ENCODE measurements at places on chromosomes 3 and 15.

GRCh38 chr3:112721231-112721630, 80.3 kb upstream of the CCDC80 start:
- DNase-seq = no peak

DNA sequence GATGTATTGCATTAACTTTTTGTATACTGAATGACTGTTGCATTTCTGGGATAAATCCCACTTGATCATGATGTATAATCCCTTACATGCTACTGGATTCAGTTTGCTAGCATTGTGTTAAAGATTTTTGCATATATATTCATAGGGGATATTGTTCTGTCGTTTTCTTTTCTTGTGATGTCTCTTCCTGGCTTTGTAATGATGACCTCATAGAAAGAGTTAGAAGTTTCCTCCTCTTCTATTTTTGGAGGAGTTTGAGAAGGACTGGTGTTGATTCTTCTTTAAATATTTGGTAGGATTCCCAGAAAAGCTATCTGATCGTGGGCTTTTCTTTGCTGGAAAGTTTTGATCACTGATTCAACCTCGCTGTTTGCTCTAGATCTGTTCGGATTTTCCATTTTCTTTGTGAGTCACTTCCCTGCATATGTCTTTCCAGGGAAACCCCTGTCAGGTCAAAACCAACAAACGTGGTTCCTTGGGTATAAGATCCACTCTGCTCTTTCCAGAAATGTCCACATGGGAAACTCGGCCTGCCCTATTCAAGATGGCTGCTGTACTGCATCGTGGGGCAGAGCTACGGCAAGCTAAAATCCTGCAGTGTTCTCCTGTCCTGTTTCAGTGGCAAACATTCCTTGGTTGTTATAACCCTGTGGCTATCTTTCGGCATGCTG, 120.4 kb downstream of the GABRG3 start:
- DNase-seq = no peak

DNA sequence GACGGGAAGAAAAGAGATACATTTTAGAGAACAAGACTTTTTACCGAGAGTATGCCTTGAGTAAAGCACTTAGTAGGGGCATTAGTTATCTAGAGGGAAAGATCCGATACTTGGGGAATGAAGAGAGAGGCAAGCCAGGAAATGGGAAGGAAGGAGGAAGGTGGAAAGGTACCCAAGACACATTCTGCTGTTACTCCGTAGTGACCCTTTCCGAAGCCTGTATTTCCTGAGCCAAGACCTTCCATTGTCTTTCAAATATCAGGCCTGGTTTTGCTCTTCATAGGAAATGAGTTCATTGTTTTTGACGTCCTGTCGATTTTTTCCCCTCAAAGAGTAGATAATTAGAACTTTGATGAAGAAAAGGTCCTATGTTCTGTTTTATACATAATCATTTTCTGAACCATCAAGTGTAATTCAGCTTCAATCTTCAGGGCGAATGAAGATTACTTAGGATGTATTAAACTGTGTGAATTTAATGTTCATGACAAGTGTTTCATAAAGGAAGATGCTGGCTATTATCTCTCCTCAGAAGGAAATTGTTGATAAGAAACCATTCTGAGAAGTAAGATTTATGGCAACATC, 95.7 kb downstream of the PPM1L start:
- DNase-seq = no peak

GRCh38 chr3:32780735-32781210, 37.0 kb upstream of the TRIM71 start:
- no peak for DNase-seq

DNA sequence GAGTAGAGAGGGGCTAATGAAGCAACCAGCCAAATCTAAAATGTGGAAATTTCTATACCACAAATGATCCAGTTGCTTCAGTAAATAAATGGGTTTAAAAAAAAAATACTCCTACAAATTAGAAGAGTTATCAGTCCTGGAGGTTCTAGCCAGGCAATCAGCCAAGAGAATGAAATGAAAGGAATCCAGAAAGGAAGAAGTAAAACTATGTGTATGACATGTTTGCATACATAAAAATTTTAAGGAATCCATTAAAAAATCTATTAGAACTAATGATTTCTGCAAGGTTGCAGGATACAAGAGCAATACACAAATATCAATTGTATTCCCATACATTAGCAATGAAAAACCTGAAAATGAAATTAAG, 9.6 kb downstream of the MESP2 start:
- no peak for DNase-seq

- DNase-seq = no peak
Observed at GRCh38 chr15:90680371-90680935, 36.7 kb upstream of the BLM start.

DNA sequence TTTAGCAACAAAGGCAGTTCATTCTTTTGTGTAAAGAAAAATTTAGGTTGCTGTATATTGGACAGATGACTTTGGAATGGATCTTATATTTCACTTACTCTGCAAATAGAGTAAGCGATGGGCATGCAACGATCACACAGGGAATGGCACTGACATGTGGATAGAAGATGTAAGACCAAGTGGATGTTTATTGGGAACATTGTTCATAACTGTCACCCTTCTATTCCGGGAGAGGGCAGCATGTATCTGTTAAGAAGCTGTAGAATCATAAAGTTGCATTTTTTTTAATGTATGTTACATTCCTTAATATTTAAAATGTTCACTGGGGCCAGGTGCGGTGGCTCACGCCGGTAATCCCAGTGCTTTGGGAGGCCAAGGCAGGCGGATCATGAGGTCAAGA, 41.2 kb downstream of the HPS3 start:
- DNase-seq = no peak

DNA sequence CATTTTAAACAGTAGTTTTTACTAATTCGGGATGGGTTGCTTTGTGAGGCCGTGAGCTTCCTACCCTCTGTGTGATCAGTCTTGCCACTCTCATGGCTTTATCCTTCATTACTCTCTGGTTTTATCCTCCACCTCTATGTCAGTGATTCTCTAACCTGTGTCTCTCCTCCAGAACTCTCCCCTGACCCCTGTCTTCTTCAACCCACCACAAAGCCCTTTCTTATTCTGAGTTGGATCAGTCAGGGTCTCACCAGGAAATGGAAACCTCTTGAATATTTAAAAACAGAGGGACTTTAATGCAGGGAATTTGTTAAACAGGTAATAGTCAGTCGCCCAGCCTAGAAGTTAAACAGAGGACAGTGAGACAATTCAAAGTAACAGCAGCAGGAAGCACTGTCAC, 64.2 kb upstream of the ADPGK start:
- no peak for DNase-seq

DNA sequence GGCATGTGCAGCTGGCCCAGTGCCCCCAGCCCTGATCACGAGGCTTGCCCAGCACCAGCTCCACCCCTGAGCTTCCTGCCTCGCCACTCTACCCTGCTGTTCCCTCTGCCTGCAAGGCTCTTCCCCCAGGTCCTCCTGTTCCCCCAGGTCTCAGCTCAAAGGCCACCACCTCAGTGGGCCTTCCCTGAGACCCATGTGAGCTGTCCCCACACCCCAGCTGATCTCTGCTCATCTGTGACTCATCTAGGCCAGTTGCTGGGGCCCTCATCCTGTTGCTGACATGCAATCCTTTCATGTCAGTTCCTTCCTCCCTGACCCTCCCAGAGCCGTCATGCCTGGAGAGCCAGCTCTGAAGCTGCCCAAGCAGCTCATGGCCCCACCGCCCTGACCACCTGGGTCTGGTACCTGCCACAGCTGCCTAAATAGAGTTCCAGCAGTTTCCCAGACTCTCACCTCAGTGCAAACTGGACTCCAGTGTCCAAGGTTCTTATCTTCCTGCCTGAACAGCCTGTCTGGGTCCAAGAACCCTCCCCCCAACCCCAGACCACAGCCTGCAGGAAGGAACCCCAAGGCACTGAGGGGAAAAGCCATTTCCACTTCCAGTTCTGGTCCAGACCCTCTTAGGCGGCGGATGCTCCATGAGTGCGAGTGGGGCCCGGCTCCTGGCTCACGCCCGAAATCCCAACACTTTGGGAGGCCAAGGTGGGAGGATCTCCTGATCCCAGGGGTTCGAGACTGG, 116.6 kb upstream of the IQSEC1 start:
- no peak for DNase-seq

DNA sequence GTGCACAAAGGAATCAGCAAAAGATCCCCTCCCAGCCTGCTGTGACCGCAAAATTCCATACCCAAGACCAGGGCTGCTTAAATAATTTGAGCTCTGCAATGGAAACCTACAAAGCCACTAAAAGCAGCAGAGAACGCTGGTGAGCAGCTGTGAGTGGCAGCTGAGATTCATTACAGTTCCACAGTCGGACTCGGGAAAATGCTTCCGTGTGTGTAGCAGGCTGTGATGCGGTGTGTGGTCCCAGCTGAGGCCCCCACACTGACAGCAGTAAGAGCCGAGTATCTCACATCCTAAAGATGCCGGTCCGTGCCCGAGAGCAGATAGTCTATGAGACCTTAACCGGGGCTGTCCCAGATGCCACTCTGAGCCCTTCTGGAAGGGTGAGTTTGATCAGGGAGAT, 37.4 kb downstream of the TM2D3 start:
- DNase-seq = no peak

DNA sequence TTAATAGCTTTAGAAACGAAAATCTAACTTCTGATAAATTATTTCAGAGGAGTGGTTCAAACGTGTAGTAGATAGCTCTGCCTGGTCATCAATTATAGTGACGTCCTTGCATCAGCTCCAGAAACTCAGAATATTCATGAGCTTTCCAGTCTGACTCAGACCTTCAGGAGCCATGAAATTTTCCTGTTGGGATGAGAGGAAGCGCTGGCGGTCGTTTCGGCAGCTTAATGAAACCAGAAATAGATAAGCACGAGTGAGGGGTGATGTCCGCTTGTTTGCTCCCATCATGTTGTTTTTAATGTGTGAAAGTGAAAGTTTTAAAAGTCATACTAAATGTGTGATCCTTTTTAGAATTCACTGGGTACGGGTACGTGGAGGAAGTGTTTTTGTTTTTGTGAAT, 141.1 kb downstream of the PGPEP1L start:
- DNase-seq = no peak

- DNase-seq = no peak
Observed at GRCh38 chr3:129261894-129262293, 12.5 kb downstream of the COPG1 start.

DNA sequence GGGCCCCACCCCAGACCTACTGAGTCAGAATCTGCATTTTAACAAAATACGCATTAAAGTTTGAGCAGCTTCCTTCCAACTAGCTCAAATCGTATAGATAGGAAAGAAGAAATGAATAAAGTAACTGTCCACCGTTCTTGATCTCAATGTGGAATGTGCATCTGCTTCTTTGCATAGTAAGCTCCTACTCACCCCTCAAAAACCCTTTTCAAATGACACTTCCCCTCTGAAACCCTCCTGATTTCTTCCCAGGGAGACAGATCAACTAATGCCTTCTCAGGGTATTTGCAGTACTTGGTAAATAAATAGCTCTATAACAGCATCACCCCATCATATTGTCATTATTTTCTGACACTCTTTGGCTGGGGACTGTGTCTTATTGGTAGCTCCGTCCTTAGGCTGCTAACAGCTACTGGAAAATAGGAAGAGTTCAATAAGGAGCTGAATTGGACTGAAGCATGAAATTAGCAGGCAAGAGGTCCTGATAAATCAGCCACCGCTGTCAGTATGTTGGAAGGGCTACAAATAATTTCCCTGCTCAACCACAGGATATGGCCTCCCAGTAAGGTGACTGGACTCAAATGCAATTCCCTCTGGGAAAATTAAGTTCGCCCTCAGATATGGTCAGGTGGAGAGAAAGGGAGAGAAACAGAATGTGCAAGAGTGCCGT, 10.2 kb downstream of the OXTR start:
- DNase-seq = no peak

GRCh38 chr15:90031231-90031791, 30.2 kb downstream of the ZNF710 start:
- no peak for DNase-seq

GRCh38 chr3:82390868-82391267, 629.4 kb upstream of the GBE1 start:
- DNase-seq = no peak

GRCh38 chr3:169993761-169994160, 27.2 kb downstream of the SEC62 start:
- no peak for DNase-seq

GRCh38 chr3:72341380-72341770, 506.9 kb downstream of the SHQ1 start:
- DNase-seq = no peak

- no peak for DNase-seq
Observed at GRCh38 chr15:29470311-29470710, 200.7 kb upstream of the NSMCE3 start.

GRCh38 chr3:62644493-62644892, 230.7 kb downstream of the CADPS start:
- no peak for DNase-seq

GRCh38 chr15:28899061-28899738, 13.4 kb downstream of the APBA2 start:
- no peak for DNase-seq

DNA sequence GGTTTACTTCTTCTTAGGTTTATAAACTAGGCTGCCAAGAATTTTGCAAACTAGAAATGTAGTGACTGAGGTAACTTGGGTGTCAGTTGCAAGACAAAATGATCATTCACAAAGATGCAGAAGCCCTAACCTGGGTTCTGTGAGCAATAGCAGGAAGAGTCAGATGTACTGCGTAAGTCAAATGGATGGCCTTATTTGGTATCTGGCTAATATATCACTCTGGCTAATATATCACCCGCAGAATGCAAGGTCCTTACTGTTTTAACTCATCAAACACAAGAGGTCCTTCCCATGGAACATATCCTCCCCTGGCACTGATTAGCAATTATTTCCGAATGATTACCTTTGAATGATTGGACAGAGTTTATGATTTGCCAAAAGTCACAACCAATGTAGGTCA, 37.4 kb downstream of the RBMS3 start:
- no peak for DNase-seq

DNA sequence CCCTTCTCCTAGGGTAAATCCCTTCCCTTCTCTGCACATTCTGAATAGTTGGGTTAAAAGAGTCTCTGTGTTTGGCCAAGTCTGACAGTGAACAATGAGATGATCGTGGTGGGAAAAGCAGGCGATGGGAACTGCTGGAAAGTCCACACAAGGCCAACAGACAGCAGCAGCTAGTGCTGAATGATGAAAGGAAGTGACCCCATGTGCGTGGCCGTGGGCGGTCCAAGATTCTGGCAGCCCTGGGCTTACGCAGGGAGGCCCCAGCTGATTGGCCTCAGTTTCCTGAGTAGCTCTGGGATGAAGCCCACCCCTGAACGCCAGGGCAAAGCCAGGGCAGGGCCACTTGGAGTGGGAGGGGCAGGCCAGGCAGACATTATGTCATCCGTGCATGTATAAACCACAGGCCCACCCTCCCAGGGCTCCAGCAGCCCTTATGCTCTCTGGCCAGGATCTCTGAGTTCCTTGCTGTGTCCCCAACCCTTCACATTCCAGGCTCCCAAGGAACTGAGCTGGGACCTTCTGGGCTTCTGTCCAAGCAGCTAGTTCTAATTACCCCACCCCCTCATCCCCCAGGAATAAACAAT, 57.8 kb downstream of the CDC25A start:
- DNase-seq = no peak

- DNase-seq = no peak
Observed at GRCh38 chr3:142614059-142614626, 17.9 kb downstream of the PLS1 start.
